ENCODE measurements at places on chromosomes 4 and X.

DNA sequence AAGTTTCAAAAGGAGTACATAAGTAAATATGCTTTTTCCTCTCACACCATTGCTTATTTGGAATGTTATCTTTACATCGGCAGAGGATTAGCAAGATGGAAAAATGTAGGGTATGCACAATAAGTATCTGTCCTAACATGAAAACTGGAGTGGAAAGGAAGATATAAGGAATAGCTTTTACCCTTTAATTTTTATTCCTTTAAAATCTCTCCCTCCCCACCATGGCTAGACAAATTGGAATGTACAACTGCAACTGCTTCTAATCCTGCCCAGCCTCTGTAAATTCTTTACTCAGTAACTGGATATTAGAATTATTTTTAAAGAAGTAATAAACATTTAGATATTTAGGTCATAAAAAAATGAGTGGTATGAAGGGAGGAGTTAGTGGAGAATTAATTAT lies 171.5 kb downstream of the PCDH18 start:
- no peak for DNase-seq

DNA sequence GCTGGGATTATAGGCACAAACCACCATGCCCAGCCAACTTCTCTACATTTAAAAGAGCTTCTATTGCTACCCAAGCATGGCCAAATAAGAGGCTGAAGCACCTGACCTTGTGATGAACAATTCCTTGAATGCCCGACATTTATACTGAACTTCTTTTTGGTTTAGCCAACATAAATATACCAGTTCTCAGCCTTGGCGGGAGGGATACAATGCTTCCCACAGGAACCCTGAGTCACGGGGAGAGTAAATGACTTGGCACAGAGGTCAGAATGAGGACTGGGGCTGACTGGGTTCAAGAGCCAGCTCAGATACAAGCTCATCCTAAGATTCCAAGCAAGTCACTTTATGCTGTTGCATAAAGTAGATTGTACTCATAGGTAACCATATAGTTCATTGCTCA lies 6.1 kb downstream of the HOPX start:
- no peak for DNase-seq

GRCh38 chr4:146053891-146054290 lies 115.3 kb upstream of the ZNF827 start:
- no peak for DNase-seq

GRCh38 chr4:100208964-100209363 lies 18.7 kb upstream of the DDIT4L start:
- peak; percentile 20 for DNase-seq

GRCh38 chrX:149456476-149457245 lies 48.4 kb downstream of the IDS start:
- DNase-seq, result no peak

DNA sequence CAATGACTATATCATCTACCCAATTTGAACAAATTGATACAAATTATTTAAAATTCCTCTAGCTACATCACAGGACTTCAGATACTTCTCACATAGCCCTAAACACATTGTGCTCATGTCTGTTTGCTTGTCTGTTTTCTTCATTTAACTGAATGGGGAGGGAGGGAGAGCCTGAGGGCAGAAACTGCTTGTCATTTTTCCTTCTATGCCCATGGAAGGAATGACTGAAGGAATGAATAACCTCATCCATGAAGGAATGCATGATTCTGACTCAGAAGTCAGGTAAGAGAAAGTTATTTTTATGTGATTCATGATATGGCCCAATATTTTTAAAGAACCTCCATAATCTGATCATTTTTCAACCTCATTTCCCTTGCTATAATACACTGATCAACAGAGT lies 418.0 kb upstream of the PITX2 start:
- no peak for DNase-seq

DNA sequence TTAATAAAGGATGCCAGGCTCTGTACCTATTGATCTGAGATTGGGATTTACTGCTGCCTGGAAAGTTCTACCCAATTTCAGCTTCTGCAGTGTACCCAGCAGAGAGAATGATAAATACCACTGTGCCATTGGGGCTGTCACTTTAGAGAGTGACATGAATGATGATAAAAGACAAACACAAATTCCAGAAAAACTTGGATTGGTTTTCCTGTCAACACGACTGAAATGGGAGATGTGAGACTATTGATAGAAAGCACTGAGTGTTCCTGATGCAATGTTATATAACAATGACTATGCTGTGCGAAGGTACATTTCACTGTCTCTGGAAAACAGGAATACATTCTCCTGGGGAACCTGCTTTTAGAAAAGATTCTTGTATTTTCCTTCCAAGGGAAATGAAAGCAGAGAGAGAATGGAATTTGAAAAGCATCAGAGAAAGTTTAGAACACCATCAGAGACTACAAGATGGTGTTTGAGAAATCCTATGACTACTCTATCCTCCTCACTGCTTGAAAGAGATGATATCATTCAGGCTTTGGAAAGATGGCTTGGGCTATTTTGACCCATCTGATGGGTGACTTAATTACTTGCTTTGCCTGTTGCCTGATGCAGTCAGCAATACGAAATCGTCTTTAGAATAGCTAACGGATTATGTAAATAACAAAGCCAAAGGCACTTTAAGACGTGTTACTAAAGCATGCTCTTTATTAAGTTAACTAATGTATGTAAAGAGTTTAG lies 49.7 kb downstream of the MID1IP1 start:
- no peak for DNase-seq

GRCh38 chr4:100790836-100791615 lies 273.2 kb upstream of the EMCN start:
- DNase-seq, result no peak

GRCh38 chrX:123899701-123900100 lies 39.8 kb downstream of the XIAP start:
- no peak for DNase-seq

GRCh38 chr4:138021139-138021830 lies 220.9 kb downstream of the SLC7A11 start:
- no peak for DNase-seq

GRCh38 chrX:37781081-37781480 lies 1.2 kb downstream of the CYBB start:
- DNase-seq, result no peak

DNA sequence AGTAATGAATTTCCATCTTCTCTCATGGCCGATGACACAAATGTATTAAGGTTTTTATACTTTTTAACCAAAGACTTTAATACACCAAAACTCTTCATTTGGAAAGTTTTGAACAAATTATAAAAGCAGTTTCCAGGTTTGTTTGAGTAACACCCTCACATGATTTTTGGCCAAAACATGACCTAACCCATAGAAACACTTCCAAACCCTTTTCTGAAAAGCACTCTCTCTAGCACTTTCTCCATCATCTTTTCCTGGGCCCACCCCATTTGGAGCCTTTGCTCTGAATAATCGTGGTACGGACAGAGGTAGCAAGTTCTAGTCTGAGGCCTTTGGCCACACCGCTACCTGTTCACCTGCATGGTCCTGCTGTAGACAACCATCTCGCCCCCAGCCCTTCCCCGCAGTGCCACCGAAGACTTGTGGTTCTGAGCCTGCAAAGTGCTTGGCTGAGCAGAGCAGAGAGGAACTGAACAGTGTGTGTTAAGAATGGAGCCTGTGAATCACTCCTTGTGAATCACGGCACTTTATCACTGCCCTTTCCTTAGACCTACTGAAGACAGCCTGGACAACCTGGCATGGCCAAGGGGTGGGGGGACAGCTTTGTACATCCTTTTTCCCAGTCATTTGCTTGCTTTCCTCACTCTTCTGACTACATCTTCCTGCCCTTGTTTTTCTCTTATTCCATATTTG lies 181.8 kb downstream of the PTTG2 start:
- DNase-seq, result no peak

DNA sequence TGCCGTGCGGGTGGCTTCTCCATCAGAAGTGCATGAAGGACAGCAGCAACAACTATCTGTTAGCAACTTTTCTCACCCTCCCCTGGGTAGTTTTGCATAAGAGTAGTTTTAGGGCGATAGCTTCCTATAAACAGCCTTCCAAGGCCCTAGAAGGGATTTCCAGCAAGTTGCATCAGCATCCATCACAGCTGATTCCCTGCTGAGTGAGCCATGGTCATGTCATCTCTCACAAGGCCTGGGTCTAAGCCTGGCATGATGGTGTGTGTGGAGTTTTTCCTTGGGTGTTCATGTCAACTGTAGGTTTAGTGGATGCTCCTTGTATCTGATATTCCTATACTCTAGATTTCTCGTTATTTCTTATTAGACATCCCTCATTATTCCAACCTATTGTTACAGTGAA lies 2324.7 kb upstream of the AGA start:
- DNase-seq, result peak; percentile 64

- DNase-seq, result no peak
Observed at GRCh38 chr4:114311787-114312186, 286.8 kb upstream of the UGT8 start.

DNA sequence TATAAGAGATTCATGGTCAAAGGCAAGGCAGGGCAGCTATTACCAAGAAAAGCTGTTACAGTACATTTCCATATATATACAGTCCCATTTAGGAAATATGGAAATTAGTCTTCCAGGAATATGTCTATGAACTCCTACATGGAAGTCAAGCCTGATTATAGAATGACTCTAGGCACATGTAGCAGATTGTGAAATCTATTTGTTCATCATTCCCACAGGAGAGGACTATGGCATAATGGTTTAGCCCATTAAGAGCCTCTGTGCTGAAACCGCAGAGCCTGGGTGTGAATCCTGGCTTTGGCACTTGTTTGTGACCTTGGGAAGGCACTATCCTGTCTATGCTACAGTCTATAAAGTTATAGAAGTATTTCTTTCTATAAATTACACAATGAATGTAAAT lies 764.8 kb downstream of the RAPGEF2 start:
- no peak for DNase-seq

DNA sequence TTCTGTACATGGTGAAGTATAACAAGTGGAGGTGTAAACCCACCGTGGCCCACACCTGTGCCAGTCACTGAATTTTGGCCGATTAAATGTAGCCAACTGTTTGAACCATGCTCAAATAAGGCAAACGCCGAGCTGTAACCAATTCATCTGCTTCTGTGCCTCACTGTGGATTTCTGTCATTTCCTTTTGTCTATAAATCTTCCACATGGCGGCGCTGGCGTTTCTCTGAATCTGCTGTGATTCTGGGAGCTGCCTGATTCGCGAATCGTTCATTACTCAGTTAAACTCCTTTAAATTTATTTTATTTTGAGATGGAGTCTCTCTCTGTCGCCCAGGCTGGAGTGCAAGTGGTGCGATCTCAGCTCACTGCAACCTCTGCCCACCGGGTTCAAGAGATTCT lies 19.2 kb downstream of the SUPT20HL2 start:
- DNase-seq, result peak; percentile 56

DNA sequence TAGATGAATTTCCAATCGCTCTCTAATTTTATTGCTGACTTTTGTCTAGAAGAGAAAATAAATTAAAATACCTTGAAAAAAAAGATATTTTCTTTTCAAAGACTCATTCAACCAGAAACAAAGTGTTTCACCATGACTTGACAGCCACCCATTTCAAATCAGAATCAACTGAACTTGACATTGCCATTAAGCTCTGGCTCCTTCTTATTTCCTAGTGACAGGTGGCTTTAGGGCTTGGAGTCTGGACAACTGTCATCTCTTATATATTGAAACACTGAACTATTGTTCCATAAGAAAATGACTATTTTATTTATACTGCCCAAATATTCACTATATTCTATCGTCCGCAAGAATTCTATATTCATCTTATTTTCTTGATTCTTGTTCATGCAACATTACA lies 229.2 kb downstream of the SLC39A8 start:
- no peak for DNase-seq

DNA sequence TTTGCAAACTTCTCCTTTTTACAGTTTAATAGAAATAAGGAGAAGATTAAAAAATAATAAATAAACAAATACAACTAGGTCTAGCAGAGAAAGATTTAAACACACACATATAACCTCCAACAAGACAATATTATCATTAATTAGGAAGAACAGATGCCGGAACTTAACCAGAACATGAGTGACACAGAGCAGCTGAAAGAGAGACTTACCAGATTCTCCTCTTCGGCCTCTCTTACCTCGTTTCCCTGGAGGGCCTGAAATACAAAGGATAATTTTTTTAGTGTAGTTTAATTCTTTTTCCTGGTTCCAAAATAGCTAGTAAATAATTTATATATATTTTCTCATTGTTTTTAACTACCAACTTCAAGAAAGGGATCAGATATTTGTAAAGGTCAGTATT lies 252.5 kb downstream of the COL25A1 start:
- no peak for DNase-seq

GRCh38 chrX:626745-627509 lies 3.7 kb upstream of the SHOX start:
- DNase-seq, result peak; percentile 2

- DNase-seq, result no peak
Observed at GRCh38 chr4:57445686-57446085, 335.5 kb upstream of the IGFBP7 start.

DNA sequence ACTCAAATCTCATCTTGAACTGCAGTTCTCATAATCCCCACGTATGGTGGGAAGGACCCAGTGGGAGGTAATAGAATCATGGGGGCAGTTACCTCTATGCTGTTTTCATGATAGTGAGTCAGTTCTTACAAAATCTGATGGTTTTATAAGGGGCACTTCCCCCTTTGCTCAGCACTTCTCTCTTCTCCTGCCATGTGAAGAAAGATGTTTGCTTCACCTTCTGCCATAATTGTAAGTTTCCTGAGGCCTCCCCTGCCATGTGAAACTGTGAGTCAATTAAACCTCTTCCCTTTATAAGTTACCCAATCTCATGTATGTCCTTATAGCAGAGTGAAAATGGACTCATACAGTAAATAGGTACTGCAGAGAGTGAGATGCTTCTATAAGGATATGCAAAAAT lies 1050.6 kb upstream of the GRIA3 start:
- DNase-seq, result peak; percentile 1

GRCh38 chrX:72269671-72270251 lies 7.3 kb downstream of the RPS4X start:
- DNase-seq, result no peak

DNA sequence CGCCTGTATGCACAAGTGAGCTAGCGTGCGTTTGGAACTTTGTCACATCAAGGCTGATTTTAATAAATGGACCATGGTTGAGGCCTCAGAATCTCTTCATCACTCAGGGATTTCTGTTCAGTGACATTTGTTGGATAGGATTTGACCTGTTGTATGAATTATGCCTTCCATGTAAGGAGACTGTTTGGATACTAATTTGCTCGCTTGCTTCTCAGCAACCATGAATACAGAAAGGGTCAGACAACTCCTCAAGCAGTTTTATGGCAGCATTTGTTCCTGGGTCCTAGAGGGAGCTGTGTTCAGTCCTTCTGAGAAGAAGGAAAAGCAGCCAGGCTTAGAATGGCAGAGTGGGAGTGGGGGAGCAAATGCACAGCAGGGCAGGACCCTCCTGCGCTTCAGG lies 269.7 kb upstream of the LCORL start:
- DNase-seq, result no peak

GRCh38 chr4:149781150-149781549 lies 34.5 kb downstream of the IQCM start:
- no peak for DNase-seq

GRCh38 chrX:13747836-13748235 lies 13.3 kb downstream of the OFD1 start:
- peak; percentile 51 for DNase-seq

GRCh38 chrX:55088795-55089489 lies at the start of gene PAGE2:
TSS of gene PAGE2 (plus strand) at chrX:55089018. CDS start at chrX:55090021, 1,003 bp downstream.
- DNase-seq, result no peak

GRCh38 chrX:39936886-39937770 lies 160.6 kb downstream of the BCOR start:
- peak; percentile 11 for DNase-seq
